Stimulated activated CD8-positive, alpha-beta memory T cell treated with anti-CD3 and anti-CD28 coated beads, Interleukin-7, amount 100 ng/mL, for 1 hour (primary cell): ENCODE measurements at places on chromosomes 2 and 18.

GRCh38 chr2:55861733-55862132 lies 61.8 kb downstream of the EFEMP1 start:
- DNase-seq = no peak

GRCh38 chr18:70116949-70117348 lies 88.5 kb downstream of the RTTN start:
- DNase-seq = no peak

DNA sequence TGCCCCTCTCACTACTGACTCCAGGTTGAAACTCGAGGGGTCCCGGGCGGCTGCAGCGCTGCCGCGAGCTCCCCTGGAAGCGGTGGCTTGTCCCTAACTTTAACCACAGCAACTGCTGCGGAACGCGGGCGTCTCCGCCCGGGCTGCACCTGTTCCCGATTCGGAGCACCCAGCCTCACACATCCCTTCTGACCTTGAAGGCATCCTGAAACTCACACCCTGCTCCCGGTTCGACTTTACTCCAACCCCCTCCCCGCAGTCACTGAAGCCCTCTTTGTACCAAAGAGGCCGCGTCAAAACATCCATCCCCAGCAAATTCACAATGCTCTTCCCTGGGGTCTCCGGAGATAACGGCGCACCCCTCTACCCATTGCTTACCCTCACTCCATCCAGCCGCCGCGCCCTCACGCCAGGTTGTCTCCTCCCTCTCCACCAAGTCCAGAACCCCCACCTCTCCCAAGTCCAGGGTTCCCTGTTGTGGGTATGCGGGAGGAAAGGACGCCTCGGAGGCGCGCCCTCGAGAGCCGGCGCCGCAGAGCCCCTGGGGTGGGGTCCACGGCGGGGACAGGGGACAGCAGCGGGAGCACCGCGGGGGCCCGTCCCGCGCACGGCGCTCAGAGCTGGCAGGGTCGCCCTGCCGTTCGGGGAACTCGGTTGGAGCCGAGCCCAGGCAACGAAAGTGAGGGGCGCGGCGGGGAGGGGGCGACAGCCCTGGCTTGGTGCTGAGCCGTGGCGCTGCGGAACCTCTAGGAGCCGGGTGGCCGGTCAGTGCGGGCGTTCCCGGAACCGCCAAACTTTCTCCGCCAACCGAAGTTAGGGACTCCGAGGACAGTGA lies 934 bp downstream of the MYO5B start:
- DNase-seq = no peak

DNA sequence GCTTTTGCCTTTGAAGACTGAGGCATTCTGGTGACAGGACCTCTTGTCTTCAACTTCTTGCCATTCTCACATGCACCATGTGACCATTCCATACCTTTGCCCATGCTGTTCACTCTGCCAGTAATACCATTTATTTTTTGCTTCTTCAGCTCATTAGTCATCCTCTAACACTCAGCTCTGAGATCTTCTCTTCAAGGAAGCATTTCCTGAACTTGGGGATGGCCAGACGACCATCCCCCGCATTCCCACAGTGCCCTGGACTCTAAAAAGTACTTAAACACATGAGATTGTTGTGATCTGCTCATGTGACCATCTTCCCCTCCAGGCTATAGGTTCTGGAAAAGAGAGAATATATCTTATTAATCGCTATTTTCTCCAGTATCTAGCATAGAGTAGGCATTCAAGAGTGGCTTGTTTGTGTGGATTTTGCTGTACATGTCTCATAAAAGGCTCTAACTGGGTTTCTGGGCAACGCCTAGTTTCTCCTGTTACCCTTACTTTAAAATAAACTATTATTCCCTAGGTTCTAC lies 33.9 kb downstream of the PAX3 start:
- no peak for DNase-seq

- no peak for DNase-seq
Observed at GRCh38 chr18:4058179-4058578, 396.9 kb downstream of the DLGAP1 start.

DNA sequence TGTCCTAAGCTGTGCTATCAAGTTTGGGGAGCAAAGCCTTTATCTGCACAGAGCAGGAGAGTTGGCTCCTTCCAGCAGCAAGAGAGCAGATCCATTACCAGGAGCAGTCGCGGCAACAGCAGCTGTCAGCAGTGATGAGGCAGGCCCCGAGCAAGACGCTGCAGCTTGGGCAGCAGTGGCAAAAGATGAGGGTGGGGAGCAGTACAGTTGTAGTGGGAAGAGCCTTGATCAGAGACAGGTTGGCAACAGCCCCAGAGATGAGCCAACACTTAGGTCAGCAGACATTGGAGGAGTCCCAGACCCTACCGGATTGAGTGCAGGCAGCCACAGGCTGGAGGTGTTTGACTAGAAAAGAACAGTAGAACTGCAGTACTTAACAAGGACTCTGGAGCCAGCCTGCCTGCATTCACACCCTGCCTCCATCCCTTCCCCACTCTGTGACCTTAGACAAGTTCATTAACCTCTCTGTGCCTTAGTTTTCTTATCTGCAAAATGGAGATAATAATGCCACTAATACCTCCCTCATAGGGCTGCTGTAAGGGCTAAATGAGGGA lies 117.1 kb upstream of the SERTAD2 start:
- no peak for DNase-seq

DNA sequence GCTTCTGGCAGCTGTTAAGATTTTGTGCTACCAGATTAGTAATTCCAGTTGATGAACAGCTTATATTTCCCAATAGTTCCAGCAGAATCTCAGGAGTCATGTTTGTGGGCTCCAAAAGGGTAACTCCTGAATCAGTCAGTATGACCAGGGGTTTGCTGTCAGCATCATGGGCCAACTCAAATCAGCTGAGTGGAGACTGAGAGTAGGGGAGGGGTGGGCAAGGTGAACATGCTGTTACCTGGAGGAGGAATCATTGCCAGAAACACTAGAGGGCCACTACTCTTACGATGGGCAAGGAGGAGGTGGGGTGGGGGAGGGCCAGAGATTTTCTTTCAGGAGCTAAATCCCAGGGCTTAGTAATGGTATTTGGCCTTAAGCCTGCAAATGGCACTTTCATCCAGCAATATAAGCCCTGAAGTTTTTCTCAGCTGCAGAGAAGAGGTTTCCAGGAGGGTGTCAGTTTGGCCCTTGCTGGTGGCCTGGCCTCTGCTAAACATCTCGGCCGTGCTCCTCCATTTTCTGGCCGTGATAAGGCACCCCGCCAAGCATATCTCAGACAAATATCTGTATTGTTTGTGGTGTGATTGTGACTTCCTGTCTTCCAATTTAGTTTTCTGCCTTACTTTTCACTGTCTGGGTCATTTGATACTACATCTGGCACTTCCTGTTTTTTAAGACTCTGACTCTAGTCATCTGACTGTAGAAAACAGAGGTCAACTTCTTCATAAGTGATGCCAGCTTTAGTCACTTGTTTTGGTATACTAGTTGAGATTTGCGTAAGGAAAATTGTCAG lies 120.5 kb upstream of the CXCR4 start:
- DNase-seq = no peak

DNA sequence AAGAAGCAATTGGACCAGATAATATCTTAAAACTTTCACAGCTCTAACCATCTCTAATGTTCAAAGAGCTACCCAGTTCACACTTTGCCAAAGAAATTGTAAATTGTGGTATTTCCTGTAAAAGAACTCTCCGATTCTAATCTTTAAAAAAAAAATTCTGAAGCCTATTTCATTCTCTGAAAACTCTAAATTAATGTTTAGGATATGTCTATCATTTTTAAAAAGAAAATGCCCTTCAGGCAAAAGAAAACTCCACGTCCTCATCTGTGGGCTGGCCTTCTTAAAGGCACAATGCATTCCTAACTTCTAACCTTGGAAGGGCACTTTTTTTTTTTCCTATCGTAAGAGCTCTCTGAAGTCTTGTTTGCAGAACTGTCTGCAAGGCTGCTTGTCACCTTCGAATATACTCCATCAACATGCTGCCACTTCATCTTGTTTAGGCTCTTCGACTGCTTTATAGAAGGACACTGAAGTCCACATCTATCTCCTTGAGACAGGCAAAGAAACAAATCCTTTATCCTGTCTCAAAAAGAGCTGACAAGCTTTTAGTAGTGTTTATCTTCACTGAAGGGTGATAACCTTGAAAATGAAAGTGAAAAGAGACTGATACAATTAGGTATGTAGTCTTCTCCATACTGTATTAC lies 124.3 kb upstream of the SLC39A10 start:
- no peak for DNase-seq

- DNase-seq = no peak
Observed at GRCh38 chr18:76951456-76952247, 129.3 kb downstream of the ZNF236 start.

- no peak for DNase-seq
Observed at GRCh38 chr18:56382541-56382940, 255.9 kb downstream of the TXNL1 start.

DNA sequence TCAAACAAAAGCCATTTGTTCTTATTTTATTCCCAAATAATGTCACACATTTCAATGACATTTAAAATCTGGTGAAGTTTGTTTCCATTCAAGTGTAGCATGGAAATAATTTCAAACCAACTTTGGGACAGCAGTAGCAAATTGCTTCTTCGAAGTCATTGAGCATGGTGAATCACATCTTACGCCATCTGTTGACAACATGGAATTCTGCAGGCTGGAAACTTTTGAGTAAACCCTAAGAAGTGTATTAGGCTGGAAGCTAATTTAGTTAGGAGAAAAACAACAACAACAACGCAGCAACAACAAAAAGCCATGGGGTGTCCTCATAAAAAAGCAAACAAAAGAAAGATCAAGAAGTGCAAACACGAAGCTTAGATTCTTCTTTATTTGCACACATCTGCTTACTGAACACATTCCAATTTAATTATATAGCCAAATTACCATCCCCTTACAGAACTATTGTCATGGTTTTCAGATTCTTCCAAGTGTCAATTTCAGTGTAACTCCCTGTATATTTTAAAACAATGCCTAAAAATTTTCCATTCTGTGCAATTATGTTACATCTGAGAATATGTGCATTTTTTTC lies 659.0 kb upstream of the CDH7 start:
- no peak for DNase-seq

DNA sequence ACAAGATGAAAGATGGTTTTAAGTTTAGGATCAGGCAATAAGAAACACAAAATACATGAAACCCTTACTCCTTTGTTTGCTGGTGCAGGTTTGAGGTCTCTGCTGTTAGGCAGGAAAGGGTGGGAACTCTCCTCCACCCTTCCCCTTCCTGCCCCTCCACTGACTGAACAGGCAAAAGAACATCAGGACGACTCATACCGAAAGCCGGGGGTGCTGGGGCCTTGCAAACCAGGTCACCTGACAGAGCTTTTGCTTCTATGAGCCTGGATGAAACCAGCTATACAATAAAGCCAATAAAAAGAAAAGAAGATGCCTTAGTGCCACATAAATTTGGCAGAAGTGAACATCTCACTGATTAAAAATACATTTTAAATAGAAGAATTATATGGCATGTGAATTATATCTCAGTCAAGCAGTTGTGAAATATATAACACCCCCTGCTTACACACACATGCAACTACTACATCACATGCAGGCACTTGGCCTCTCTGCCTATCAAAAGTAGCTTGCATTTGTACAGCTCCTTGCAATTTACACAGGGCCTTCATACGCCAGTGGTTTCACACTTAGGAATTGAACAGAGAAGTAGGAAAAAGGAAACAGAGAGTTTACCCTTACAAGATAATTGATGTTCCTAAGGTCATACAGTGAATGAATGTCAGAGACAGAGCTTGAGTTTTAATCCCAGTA lies 215.1 kb upstream of the TRIB2 start:
- DNase-seq = no peak

DNA sequence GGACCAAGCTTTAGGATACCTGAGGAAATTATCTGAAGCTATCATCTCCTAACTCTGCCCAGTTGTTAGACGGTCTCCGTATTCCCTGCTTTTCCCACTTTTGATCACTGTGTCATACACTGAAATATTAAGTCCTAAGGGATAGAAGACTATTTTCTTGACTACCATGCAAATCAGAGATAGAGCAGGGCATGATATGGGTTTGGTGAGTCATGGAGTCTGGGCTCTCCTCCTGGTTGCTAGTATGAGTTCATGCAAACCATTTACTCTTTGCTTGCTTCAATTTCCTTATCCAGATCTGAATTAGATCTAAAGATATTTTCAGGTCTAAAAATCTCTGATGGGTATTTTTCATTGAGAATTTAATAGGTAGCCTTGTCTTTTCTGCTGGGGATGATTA lies 55.0 kb downstream of the EHBP1 start:
- DNase-seq = no peak

- no peak for DNase-seq
Observed at GRCh38 chr18:31657823-31658669, 26.3 kb downstream of the B4GALT6 start.

- no peak for DNase-seq
Observed at GRCh38 chr2:230636684-230637271, 75.9 kb upstream of the CAB39 start.

DNA sequence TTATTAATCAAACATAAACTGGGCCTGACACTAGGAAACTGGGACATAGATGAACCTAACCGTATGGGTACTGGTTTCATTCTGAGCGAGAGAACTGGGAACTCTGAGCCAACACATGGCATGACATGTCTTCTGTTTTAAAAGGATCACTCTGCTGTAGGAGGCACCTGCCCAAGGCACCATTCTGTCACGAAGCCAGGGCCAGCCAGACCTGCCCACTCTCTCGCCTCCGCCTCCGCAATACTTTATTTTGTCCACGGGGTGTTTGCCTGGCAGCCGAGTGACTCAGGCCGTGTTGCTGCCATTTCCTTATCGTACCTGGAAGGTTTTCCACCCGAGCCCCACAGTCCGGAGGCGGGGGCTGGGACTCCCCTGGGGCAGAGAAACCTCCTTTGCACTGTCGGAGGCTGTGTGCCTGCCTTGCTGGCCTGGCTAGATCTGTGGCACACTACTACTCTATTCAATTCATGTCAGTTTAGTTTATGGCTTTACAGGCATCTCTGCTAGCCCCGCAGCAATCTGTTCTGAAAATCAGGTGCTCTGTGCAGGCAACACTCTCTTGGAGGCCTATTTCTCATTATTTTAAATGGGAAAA lies 120.4 kb upstream of the ACKR3 start:
- DNase-seq = no peak

- no peak for DNase-seq
Observed at GRCh38 chr18:77544792-77545191, 295.1 kb downstream of the GALR1 start.

DNA sequence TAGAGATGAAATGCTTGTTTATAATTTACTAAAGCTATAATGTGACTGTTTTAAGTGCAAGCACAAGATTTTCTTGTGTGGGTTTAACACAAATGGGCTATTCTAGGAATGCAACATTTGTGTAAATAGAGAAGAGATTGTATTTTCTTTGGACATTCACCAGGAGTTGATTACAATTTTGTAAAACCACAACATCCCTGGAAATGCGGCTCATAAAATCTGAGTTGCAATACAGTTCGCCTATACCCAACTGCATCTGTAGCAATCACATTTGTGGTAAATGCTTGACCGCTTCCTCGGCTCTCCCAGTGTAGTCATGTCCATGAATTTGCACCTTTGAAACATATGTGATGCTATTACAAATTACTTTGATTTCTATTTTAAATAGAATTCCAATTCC lies 348.7 kb upstream of the CDH20 start:
- no peak for DNase-seq

DNA sequence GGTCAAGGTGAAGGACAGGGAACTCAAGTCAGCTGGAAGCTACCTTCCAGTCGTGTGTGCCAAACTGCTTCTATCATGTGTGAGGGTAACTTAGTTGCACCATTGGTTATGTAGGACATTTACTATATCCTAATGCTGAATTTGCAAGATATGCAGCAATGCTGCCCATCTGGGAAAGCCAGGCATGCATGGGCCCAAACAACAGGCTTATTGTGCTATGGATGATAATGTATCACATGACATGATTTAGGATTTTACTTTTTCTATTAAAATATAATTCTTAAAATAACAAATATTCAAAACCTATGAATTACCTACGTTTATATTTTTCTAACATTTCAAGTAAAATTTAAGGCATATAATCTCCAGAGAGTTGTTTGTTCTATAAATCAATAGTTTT lies 35.9 kb downstream of the B4GALT6 start:
- no peak for DNase-seq
